ENCODE measurements at places on chromosomes 1 and 21.

- no peak for DNase-seq
These were observed 250.0 kb downstream of the FOXD2 start for GRCh38 chr1:47687631-47688460.

GRCh38 chr1:200483491-200484143 is 73.8 kb upstream of the ZNF281 start:
- peak; percentile 92 for DNase-seq

DNA sequence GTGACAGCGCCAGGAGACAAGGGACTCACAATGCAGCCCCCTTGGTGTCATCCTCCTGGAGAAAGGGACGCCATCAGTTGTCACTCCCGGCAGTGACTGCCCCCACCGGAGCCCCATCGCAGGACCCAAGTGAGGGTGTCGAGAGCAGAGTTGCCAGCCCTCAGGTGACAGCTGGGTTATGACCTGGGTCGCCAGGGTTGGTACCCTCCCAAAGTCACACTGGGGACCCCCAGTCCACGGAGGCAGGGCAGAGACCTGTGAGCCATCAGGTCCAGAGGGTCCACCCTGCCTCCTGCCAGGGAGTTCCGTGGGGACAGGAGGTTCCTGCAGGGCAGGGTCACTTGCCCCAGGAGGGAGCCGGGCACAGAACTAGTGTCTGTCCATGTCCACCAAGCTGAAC is 78.2 kb upstream of the IFFO2 start:
- no peak for DNase-seq

- no peak for DNase-seq
These were observed 8.3 kb downstream of the CYB5RL start for GRCh38 chr1:54191525-54191924.

- no peak for DNase-seq
These were observed 30.9 kb downstream of the RCAN1 start for GRCh38 chr21:34583926-34584563.

DNA sequence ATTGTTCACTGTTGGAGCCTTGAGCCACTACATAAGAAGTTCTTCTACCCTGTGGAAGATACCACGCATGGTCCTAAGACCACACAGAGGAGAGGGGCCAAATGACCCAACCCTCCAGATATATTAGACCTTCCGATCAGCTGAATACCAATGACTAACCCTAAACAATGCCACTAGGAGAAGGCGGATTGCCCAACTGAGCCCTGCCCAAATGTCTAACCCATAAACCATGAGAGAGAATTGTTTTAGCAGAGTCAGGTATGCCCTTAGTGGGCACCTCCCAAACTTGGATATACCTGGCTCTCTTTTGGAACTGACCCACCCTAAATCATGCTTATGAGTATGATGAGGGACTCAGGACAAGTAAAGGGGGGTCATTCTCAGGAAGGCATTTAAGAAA is 12.3 kb downstream of the SMG5 start:
- DNase-seq, result no peak

DNA sequence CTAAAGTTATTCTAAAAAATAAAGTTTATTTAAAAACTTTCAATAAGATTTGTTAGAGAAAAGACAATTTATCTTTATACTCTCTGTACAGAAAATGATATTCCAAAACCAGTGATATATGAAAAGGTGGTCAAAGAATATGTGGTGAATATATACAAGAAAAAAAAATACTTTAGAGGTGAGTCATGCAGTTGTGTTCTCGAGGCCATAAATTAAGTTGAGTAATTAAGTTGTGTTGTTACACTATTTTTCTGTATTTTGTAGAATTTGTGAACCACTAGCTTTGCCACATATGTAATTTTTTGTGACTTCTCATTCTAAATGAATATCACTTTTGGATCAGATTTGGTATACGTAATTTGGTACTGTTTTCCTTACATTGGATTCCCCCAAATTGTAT is 23.6 kb upstream of the DUSP10 start:
- no peak for DNase-seq

Data from SW 1271 (cell line).